Right cardiac atrium (tissue), 5 donors: ENCODE measurements at places on chromosomes 5 and 9. TPM values are rescaled to one million over a fixed set of nuclear protein-coding genes. Genes with fewer than 3 reads are reported as not detected.

DNA sequence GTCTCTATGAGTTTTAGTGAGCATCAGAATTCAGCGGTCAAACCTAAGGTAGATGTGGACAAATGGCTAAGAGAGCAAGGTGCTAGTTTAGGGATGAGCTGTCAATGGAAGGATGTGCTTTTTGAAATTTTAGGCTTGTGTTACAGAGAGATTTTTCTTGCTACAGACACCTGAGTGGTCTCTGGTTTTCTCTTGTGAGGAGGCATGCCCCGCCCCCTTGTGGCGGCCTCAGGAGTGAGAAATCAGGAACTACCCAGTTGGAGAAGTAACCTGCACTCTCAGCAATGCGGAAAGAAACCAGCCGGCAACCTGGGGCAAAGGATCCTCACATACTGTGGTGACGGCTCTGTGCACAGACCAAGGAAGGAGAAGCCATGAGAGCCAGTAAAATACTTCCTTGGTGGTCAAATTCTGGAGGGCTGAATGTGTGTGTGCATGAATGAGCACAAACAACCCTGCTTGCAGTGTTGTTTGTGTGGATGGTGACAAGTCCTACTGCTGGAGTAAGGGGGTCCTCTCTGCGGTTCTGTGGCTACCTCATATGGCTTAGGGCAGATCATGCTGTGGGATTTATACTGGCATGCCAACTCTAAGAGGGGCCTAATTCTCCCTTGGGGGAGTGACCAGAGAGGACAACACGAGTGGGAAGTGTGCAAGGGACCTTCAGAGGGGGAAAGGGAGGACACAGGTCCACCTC lies 16.7 kb upstream of the HSD17B4 start:
- DNase-seq = peak; percentile 81

DNA sequence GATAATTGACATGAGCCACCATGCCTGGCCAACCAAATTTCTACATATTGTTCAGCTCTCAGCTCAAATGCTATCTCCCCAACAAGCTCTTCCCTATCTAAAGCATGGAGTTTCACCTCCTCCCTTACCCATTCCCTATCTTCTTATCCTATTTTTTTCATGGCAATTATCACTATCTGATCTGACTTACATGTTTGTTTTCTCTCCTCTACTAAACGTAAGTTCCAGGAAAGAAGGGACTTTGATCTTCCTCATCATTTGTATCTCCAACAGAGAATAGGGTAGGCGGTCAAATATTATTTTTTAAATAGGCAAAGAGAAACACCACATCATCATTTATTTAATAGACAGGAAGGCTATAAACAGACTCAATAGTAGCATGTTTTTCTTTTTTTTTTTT lies 130.2 kb downstream of the DCP2 start:
- no peak for DNase-seq

DNA sequence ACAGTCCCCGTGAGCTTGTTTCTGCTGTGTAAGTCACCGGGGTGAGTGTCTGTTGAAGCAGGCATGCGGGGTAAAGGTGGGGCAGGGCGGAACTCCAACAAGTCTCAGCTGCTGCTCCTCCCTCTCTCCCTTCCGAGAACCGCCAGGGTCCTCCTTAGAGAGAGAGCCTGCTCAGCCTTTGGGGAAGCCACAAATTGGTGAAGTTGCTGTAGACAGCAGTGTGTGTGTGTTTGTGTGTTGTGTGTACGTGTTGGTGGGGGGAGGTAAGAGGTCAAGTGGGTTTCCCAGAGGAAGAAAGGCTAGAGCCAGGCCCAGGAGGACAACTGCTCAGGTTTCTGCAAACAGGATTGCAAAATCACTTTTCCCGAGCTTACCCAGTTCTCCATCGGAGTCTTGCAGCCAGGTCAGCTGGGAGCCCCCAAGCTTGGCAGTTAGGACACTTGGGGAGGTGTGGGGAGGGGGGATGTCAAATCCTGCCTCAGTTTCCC lies 38.9 kb upstream of the DAB2IP start:
- DNase-seq = no peak

DNA sequence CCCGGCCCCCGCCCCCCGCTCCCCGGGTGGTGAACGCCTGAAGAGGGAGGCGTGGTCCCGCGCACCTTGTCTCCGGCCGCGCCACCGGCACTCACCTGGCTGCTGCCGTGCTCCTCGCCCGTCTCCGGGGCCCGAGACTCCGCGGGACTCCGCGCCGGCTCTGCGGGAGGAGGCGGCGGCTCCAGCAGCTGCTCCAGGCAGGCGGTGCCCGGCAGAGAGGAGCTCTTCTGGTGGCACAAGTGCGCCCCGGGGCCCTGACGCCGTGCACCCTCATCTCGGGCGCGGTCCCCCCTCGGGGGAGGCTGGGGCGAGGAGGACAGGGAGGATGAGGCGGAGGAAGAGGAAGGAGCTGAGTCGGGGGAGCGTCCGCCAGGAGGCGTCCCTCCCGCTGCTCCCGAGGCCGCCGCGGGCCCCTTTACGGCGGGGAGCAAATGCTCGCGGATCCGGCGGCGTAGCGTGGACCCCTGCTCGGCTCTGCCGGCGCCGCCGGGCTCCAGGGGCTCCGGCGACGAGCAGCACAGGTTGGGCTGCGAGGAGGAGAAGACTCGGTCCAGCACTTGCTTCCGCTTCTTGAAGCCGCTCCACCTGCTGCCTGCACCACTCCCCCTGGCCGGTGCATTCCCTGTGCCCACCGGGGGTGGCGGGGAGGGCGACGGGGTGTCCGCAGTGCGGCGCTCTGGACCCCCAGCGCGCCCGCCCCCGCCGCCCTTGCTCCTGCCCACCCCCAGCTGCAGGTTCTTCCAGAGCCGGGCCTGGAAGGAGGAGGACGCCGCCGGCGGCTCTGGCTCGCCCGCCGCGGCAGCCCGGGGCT lies 928 bp downstream of the MCTP1 start:
- DNase-seq = peak; percentile 15

DNA sequence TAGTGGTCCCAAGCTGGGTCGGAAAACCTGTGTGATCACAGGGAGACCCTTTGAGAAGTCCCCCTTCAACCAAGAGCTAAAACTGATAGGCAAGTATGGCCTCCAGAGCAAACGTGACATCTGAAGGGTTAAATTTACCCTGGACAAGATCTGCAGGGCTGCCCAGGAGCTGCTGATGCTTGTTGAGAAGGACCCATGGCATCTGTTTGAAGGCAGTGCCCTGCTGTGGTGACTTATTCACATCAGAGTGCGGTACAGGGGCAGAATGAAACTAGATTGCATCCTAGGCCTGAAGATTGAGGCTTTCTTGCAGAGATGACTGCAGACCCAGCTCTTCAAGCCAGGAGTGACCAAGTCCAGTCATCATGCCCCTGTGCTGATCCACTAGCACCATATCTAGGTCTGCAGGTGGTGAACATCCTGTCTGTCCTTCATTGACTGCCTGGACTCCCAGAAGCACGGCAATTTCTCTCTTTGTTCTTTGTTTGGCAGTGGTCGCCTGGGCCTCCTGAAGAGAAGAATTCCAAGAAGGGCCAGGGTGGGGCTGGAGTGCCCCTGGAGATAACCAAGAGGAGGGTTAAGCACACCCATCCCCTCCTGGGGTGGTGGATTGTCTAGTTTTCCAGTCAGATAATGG lies 25.7 kb upstream of the CHD1 start:
- DNase-seq = no peak

Gene SGCD
- 92.4 TPM for total RNA-seq

Gene ENTREP1
- 29.2 TPM for total RNA-seq

Gene PDLIM4
- 50.3 TPM for total RNA-seq

Gene FBXO10
- 7.3 TPM for total RNA-seq

Gene SARDH
- 2.9 TPM for total RNA-seq
